ENCODE measurements at places on chromosomes 11 and 22.

DNA sequence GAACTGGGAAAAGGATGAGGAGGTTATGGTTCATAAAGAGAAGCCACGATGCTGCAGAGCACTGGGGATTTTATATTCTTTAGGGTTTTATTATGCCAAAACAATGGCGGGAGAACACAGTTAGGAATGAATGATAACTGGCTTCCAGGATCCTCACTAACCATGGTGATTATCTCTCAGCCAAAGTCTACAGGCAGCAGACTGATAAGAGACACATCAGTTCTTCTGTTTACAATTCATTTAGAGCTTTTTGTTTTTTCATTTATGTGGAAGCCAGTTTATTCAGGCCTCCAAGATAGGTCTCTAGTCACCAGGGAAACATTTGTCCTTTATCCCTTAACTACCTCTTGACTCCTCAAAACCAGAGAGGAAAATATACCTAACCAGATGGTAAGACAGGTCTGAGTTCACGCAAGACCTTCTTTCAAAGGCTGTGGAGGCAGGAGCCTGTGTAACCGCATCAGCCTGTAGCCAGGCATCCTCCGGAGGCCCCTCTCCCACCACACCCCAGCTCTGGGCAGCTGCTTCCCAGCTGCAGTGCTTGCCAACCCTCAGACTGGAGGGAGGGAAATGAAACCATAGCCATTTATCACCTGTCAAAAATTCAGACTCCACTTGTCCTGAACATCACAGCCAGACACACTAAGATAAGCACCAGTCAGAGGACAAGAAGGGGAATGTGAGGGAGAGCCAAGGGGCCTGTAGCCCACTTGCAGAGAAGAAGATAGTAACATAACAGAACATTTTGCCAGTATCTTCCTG is 57.2 kb upstream of the FAM181B start:
- DNase-seq, result no peak

GRCh38 chr11:5203366-5203765 is 2.9 kb upstream of the OR51V1 start:
- no peak for DNase-seq

DNA sequence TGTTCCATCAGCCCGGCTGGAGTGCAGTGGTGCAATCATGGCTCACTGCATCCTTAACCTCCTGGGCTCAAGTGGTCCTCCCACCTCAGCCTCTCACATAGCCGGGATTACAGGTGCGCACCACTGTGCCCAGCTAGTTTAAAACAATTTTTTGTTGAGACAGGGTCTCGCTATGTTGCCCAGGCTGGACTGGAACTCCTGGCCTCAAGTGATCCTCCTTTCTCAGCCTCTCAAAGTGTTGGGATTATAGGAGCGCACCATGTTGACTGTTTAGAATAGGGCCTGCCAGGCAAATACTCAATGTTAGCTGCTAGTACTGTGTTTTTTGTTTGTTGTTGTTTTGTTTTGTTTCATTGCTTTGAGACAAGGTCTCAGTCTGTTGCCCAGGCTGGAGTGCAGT is 66.4 kb downstream of the ARHGAP8 start:
- DNase-seq, result no peak

GRCh38 chr11:60056349-60056969 is at the start of gene MS4A3:
MS4A3 (plus strand) TSS chr11:60056665; CDS start chr11:60061161, 4,496 bp downstream.
- no peak for DNase-seq

DNA sequence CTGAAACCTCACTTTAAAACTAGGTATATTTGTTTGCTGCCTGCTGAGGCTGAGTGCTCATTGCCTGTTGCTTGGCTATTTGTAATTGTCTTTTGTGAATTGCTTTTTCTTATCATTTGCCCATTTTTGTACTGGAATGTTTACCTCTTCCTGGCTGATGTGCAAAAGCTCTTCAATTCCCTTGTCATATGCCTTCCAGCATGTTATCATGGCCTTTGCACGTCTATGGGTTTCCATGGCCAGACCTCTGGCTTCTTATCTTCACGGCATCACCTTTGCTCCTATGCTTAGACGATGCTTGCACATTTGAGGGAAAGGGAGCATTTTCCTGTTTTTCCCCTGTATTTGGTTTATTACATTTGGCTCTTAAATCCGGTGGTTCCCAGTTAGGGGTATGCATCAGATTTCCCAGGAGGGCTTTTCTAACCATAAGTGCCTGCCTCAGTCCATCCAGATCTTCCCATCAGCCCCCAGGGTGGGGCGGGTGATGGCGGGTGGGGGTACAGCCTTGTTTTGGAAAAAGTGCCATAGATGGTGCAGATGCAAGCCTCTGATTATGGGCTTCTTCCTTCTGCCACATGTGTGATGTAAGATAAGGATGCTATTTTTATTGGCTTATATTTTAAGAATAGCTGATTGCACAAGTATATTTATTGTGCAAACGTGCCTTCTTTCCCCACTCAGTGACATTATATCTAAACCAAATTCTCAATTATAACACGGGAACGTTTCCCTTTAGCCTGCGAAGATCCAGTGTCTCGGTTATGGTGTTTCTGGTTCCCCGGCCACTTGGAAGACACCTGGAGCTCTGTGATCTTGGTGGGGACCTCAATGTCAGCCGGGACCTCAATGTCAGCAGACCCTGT is 70.6 kb upstream of the SEPTIN5 start:
- no peak for DNase-seq

DNA sequence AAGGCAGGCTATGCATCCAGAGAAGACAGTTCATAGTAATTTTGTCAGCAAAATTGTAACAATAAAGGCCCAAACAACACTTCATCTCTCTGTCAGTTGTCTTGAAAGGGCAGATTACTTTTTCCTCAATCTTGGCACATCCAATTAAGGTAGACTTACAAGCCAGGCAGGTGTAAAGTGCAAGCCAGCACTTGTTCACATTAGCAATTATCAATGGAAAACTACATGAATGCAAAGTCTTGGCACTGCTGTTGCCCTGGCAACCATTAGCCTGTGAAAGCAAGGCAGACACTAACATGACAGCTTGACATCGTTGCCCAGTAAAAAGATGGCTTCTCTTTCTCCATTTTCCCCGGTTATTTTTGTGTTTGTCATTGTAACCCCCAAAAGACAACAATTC is 677.2 kb upstream of the TENM4 start:
- no peak for DNase-seq

DNA sequence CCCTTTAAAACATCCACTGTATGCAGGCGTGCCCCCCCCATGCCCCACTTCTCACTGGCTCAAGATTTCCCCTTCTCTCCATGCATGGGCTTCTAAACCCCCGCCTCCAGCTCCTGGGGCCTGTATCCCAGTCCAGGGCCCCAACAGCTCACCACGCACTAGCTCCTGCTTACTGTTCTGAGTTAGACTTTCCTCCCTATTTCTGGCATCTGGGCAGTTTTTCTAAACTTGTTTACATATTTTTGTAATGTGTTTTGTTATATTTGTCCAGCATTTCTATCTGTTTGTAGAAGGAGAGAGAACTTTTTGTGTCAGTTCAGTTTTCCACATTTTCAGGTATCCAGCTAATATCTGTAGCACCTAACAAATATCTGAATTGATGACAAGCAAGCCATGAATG is 178.5 kb downstream of the SPON1 start:
- no peak for DNase-seq

DNA sequence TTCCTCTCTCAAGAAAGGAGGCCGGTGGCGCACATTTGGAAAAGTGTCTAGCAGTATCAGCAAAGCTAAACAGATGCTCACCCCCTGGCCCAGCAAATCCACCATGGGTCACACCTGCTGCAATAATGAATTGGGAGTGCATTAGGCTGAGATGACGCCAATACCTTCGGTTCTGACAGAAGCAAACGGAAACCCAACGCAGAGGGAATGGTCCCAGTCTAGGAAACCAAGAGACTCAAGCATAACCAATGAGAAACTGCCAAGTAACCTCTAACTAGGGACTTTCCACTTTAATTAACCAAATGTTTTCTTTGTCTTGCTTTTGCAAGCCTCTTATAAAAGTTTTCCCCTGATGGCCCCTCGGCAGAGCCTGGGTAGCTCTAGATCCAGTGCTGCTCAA is 64.2 kb upstream of the SLC22A12 start:
- DNase-seq, result no peak
